ENCODE measurements at places on chromosomes 3 and 15.

- DNase-seq, result no peak
Observed at GRCh38 chr3:167318306-167318705, 61.8 kb downstream of the ZBBX start.

DNA sequence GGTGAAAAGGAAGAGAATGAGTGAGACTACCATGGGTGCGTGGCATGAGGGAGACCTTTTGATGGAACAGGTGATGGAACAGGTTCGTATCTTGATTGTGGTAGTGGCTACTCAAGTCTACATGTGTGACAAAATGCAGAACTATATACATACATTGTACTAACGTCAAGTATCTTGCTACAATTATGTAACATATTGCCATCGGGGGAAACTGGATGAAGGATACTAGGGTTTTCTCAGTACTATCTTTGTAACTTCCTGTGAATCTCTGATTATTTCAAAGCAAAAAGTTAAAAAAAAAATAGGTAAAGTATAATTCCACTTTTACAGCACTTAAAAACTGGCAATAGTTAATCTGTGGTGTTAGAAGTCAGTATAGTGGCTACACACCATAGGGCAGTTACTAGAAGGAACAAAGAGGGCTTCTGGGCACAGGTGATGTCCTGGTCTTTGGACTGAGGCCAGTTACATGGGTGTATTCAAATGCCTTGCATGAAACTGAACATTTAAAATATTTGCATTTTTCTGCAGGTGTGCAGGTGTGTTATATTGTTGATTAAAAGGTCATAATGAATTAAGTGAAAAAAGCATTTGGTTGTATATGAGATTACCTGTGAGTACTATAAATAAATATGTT, 61.4 kb downstream of the LRRK1 start:
- DNase-seq, result no peak

- DNase-seq, result no peak
Observed at GRCh38 chr3:88046766-88047165, 12.0 kb downstream of the CGGBP1 start.

- DNase-seq, result no peak
Observed at GRCh38 chr3:23822559-23822958, 16.8 kb downstream of the UBE2E1 start.

- DNase-seq, result no peak
Observed at GRCh38 chr3:193944518-193944884, 191.4 kb upstream of the HES1 start.

GRCh38 chr3:41290736-41291135, 91.4 kb downstream of the CTNNB1 start:
- DNase-seq, result no peak

GRCh38 chr3:149479621-149480325, 5.3 kb downstream of the TM4SF4 start:
- DNase-seq, result no peak

GRCh38 chr3:69357196-69357595, 28.7 kb downstream of the FRMD4B start:
- no peak for DNase-seq
